ENCODE measurements at places on chromosomes 16 and 17.

DNA sequence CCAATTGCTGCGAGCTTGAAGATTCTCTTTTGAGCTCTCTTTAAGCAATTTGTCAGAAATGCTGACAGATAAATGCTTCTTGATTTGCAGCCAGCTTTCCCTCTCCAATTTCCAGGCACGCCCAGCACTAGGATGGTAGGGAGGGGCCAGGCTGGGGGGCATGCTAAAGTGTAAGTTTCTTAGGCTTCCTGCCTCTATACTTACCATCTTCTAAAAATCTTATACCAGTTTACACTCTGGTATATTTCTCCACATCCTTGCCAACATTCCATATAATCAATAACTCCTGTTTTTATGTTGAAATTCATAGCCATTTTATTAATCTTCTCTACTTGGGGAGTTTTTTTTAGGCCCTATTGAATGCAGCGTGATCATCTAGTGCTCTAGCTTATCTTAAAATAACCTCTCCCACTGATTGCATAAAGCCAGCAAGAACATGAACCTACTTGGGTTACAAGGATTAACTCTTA lies 17.5 kb downstream of the ACSF2 start:
- no peak for DNase-seq

DNA sequence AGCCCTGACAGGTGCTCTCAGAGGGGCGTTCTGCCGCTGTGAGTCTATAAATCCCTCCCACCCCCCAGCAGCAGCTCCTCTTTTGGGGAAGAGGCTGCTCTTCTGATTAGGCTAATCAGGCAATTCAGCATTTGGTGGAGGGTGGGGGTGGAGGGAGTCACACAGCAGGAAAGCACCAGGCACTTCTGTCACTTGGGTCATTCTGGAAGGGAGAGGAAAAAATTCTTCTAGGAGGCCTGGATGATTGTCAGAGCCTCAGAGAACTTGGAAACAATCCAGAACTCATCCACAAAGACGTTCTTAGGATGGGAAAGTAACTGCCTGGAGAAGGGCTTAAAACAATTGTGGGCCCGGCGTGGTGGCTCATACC lies 7.3 kb upstream of the SSTR2 start:
- no peak for DNase-seq

- peak; percentile 19 for DNase-seq
These were observed 13.1 kb downstream of the LYRM9 start for GRCh38 chr17:27879987-27880608.

GRCh38 chr17:56478836-56479447 lies 114.6 kb upstream of the NOG start:
- no peak for DNase-seq

DNA sequence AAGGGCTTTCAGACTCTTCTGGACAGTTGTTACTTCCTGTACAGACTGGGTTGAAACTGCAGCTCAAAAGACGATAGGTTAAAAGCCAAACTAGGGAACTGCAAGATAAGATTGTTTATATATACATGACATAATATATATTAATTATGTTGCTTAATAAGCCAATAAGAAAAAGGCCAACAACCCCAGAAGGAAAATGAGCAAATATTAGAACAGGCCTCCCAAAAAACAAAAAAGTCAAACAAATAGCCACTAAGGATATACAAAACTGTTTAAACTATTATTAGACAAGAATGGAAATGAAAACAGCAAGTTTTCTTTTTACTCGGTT lies 495 bp upstream of the CMTR2 start:
- DNase-seq, result no peak

- DNase-seq, result no peak
These were observed 373.9 kb upstream of the CA10 start for GRCh38 chr17:52532373-52532772.

DNA sequence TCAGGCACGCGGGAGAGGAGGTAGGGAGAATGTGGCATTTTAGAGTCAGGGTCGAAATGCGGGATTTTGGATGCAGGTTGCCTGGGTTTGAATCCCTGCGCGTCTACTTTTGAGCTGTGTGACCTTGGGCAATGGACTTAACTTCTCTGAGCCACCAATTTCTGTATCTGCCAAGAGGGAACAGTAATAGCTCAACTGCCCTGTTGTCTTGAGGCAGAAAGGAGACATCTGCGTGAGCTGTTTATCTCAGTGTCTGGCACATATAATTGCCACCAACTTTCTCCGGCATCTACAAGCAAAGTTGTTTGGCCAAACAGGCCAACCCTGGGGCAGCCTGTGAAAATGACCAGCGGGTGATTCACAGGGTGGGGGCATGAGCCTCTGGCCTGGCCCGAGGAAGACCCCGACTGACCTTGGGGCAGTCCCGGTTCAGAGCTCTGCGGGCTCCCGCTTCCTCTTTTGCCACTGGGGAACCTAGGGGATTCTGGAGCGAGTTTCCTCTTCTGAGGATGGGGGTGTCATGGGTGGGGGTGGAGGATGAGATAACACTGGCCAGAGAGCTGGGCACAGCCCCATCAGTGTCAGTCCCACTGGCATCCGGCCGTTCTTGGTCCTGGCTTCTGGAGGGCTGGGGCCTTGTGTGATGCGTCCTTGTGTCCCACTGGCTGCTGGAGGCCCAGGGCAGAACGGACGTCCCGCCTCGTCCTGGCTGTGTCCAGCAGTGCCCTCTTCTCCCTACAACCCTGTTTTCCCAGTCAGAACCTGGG lies 1.3 kb downstream of the SNN start:
- no peak for DNase-seq

GRCh38 chr16:5905935-5906334 lies 808.3 kb upstream of the EEF2KMT start:
- no peak for DNase-seq

GRCh38 chr17:76881966-76882365 lies 13.8 kb downstream of the MGAT5B start:
- no peak for DNase-seq

DNA sequence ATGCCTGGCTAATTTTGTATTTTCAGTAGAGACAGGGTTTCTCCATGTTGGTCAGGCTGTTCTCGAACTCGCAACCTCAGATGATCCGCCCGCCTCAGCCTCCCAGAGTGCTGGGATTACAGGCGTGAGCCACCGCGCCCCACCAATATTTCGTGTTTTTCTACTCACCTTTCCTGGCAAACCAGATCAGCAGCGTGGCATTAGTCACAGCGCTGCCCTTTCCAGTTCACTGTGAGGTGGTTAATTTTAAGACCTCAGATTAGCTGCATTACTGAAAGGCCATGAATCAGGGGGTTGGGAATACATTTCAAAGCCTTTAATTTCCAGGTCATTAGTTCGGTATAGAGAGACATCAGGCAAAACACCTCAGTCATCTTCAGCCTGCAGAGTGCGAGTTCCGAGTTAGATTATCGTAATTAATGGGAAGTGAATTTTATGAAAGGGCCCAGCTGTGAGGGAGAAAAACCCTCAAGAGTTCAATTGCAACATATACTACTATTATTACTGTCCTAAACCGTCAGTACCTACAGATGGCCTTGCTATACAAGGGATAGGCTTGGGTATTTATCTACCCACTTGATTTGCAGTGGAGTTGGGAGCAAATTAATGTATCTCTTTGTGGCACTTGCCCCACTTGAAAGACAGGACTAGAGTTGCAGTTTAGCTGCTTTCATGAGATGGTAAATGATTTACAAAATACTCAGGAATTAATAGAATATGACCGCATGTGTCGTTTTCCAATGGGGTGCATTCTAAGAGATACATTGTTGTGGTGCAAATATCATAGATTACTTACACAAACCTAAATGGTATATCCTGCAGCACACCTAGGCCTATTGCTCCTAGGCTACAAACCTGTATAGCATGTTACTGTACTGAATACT lies 2.1 kb upstream of the USP32 start:
- no peak for DNase-seq

DNA sequence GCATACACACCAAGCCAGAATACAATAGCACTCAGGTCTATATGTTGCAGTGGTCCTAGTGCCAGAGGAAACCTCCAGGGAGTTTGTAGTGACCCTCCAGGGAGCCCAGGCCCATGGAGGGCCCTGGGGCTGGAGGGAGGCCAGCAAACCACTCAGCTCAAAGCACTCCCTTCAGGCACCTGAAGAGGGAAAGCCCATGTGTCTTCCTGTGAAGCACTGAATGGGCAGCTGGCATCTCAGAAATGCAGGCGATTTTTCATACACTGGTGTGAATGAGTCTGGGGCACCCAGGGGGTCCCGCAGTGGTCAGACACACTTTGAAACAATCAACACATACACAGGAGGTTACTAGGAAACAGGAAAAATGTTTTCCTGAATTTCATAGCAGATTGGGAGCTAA lies 12.8 kb downstream of the TBC1D26 start:
- DNase-seq, result no peak

- DNase-seq, result no peak
These were observed 60.2 kb downstream of the EMP2 start for GRCh38 chr16:10519929-10520868.

GRCh38 chr16:14434860-14435259 lies 195.2 kb downstream of the PARN start:
- no peak for DNase-seq

GRCh38 chr17:61401389-61402072 lies 1.9 kb downstream of the TBX2 start:
- DNase-seq, result no peak

- no peak for DNase-seq
These were observed 1.0 kb downstream of the ST3GAL2 start for GRCh38 chr16:70437582-70438557.

DNA sequence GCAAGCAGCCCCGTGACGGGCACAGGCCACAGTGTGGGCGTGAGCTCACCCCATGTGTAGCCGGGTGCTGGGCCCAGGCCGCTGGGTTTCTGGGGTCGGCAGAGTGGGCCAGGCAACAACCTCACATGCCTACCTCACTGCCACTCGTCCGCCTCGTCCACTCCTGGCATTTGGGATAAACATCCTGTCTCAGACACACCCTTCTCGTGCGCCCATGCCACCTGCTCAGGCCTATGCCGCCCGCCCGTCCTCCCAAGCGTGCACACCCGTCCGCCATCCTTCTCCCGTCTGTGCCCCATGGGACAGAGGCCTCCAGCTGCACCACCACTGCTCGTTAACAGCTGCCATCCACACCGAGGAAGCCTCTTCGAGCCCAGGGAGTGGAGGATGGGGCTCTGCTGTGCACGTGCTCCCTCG lies 64.3 kb downstream of the KLHDC4 start:
- no peak for DNase-seq

- no peak for DNase-seq
These were observed 22.8 kb downstream of the FAM117A start for GRCh38 chr17:49741009-49741691.

- DNase-seq, result peak; percentile 3
These were observed 999 bp upstream of the FLYWCH2 start for GRCh38 chr16:2881783-2882649.

- DNase-seq, result no peak
These were observed 20.2 kb downstream of the TSPOAP1 start for GRCh38 chr17:58308173-58308984.

- no peak for DNase-seq
These were observed 72.9 kb downstream of the IL21R start for GRCh38 chr16:27474921-27475320.

DNA sequence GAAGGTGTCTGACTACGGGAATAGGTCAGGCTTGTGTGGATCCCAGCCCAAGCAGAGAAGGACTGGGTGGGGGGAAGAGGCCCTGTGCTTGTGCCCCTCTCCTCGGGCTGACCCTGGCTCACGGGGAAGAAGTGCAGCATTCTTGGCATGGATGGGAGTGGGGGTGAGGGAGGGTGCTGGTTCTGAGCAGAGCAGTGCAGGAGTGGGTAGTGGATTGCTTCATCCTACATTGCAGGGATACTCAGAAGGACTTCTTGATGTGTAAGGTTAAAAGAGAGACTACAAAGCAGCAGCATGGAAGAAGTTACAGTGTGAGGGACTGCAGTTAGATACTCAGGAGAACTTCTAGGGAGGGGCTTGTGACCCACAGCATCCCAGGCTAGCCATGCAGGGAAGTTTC lies 2.1 kb downstream of the ARHGAP23 start:
- DNase-seq, result no peak

GRCh38 chr16:12199524-12199923 lies 223.0 kb downstream of the SNX29 start:
- DNase-seq, result no peak

GRCh38 chr16:11128211-11129141 lies 127.5 kb downstream of the SOCS1 start:
- DNase-seq, result no peak

GRCh38 chr17:60249290-60249826 lies 99.6 kb downstream of the CA4 start:
- no peak for DNase-seq

DNA sequence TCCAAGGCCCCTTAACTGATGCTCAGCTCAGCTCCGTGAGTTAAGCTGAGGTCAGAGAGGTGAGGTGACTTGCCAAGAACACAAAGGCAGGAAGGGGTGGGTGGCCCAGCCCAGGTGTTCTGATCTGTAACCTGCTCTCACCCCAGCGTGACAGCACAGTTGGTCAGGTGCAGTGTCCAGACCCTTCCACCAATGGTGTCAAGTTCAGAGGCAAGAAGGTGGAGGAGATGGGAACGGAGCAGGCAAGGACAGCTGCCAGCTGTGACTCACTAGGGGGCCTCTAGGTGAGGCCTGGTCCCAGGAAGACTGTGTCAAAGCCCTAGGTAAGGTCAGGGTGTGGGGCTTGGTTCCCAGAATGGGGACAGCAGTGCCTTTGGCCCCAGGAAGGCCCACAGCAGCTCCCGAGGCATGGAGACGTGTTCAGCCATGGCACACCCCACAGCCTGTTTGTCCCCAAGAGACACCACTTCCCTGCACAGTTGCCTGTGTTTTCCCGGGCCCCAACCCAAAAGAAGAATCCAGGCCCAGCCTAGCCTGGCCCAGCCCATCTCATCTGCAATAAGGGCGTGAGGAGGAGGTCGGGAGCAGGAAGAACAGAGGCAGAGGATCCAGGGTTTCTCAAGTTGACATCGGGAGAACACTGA lies 7.2 kb downstream of the WFIKKN2 start:
- no peak for DNase-seq

GRCh38 chr16:20318437-20318836 lies 8.9 kb downstream of the GP2 start:
- DNase-seq, result no peak

DNA sequence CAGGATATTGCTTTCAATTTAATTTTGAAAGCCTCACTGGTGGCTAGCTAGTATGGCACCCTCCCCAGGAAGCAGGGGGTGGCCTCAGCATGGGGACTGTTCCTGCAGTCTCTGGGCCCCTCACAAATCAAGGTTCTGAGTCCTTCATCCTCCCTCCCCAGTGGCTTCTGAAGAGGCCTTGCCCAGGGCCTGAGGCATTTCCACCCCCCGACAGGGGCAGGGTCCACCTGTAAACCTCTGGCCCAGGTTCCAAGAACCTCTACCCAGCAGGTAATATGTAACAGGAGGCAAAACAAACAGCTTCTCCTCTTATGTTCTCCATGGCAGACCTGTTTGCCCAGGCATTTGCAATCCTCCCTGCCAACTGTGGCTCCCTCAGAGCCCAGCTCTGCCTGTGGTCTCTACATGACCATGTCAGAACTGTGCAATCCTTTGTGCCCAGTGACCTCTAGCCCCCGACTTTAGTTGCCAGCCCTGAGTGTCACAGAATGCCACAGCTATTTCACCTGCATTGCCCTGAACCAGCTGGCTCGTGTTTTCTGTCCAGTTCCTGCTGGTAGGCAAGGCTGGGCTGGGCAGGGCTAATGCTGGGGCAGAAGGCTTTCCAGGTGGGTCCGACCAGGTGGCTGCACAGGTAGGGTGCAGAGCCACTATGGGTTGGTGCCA lies 14.3 kb downstream of the ACSF2 start:
- DNase-seq, result no peak

- DNase-seq, result no peak
These were observed 4.4 kb upstream of the CYB561 start for GRCh38 chr17:63450551-63450950.

All from stimulated activated CD8-positive, alpha-beta memory T cell treated with anti-CD3 and anti-CD28 coated beads, Interleukin-2, amount 100 ng/mL, for 1 hour (primary cell).